ENCODE measurements at places on chromosomes 12 and 14.

- peak; percentile 16 for DNase-seq
These were observed 1.8 kb upstream of the CKAP4 start for GRCh38 chr12:106249411-106250135.

- DNase-seq, result no peak
These were observed 89.5 kb downstream of the SMOC1 start for GRCh38 chr14:69968681-69969080.

DNA sequence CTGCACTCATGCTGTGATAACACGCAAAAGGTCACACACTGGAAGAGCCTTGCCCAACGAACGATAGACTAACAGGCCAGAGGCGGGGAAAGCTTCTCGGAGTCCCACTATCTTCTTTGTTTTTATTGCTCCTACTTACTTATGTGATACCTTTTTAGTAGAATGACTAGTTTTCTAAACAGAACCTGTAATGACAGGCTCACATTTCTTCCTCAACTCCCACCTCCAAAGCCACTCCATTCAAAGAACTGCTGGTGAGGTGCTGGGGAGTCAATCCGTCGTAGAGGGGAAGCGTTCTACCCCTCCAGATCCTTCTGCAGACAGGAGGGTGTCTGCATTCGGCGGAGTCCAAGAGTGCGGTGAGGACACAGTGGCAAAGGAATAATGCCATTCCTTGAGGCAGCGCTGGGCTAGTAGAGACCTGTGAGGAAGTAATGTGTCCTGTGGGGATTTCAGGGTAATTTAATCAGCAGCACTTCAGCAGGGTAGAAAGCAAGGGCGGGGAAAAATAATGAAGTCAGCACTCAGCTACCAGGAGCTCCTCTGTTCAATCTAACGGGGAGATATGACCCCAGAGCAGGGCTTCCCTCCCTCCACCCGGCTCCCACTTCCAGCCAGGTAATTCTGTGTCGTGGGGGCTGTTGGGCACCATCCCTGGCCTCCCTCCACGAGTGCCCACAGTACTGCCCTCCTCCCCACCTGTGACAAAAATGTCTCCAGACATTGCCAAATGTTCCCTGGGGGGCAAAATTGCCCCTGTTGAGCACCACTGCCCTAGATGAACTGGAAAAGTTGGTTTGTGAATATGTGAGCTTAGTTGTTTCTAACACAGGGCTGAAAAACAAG is 25.2 kb downstream of the SPRING1 start:
- no peak for DNase-seq

GRCh38 chr12:28164644-28165275 is 25.5 kb upstream of the CCDC91 start:
- DNase-seq, result no peak

GRCh38 chr12:41460906-41461305 is 272.8 kb downstream of the PDZRN4 start:
- DNase-seq, result no peak
